ENCODE measurements at places on chromosomes 1 and 21.
A peak's percentile ranks its signal among the peaks of the same experiment; 100 is the strongest.

DNA sequence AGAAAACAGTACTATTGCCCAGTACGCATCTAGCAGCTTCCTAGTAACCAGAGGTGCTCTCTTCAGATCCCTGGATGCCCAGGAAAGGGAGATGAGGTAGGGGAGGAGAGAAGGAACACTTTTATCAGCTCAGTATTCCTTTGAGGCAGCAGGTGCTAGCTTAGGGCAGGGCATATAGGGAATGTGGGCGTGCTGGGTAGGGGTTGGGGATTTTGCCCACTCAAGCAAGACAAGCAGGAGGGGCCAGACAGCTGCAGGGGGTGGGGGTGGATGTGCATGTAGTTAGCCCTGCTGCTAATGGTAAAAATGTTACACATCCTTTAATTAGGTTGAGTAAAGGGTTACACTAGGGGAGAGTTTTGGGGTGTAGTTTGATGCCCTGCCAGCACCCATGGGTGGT lies 18.1 kb upstream of the AVPR1B start:
- no peak for DNase-seq

- no peak for DNase-seq
Measured at GRCh38 chr1:160192234-160192633, 1.9 kb downstream of the CASQ1 start.

GRCh38 chr1:64745181-64745985 lies 508 bp downstream of the RAVER2 start:
- DNase-seq: peak; percentile 11

DNA sequence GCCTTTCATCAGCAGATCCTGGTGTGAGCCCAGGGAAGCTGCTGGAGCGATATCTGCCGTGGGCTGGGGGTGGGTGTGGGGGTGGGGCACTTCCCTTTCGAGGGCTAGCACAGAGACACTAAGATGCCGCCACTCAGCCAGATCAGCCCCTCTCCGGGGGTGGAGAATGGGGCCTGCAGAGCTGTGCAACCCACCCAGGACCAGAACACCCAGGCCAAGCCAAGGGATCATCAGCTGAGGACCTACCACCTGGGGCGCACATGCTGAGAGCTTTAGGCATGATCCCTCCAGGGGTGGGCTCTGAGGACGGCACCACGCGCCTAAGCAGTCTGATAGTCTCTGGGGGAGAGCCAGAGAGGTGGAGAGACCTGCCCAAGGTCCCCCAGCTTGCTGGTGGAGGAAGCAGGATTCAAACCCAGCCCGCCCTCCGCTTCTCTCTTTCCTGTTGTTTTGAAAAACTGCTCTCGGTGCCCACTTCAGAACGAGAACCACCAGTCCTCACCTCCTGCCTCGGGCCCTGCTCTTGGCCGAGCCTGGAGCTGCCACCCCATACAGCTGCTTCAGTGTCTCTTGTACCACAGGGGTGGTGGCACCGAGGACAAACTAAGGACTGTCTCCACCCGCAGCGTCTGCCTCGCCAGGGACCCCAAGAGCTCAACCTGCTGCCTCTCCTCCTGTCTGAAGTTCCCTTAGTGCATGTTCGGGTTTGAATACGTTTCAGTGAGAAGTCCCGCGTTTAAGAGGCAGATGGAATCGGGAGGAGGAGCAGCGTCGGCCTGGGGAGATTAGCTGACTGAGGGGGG lies 39.7 kb upstream of the RUNX3 start:
- no peak for DNase-seq

DNA sequence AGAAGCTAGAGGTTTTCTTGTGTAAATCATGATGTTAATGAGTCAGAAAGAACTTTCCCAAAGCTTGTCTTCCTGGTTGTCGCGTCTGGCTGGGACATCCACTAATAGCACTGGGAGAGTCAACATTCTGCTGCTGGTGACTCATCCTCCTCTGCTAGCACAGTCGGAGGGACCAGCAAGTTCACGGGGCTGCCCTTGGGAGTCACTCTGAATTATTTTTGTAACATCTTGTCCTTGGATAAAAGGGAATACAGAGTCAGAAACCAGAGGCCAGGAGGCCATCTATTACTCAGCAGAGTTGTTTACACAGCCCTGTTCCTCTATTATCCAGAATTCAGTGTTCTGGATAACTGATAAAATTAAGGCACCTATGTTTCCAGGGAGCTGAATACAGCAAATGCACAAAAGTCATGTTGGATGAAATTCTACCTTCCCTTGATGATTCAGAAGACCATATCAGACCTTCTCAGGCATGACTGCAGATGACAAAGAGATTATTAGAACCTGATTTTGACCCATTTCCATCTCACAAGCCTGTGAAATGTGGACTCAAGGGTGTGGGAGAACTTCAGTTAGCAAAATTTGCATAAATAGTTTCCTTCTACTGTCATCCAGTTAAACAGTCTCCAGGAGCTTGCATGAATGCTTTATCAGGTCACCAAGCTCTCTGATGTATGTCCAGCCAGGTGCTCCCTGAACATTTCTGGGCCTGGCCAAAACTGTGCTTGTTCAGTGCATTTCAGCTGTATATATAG lies 68.1 kb downstream of the JAK1 start:
- peak; percentile 37 for DNase-seq
